DMS153 (cell line): ENCODE measurements at places on chromosomes 1 and 21.

DNA sequence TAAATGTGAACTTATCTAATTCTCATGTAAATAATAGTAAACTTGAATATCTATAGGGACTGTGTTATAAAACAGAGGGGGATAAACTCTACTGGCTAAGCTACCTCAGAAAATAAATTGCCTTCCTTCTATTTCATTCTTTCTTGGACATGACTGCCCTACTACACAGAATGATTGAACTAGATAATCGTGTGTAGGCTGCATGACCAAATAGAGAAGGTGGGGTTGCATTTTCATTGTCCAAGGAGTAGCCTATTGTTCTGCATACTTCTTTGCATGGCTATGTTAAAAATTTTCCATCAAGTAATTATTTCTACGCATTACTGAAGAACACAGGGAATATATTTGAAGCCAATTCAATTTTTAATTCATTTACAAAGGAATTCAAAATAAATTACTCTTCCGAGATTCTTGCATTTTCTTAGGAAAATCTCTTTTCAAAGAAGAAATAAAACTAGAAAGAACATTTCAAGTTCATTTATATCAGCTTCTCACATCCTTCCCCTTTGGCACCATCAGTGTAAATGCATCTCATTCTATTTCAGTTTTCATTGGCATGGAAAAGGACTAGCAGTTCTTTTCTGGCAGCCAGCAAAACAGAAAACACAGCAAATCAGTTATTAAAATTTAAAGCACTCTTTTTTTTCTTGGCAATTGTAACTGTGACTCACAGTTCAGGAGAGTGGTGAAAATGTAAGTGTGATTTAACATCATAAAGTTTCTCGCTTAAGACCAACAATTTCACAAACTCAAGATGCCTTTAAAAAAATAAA lies 714.7 kb downstream of the NCAM2 start:
- DNase-seq: no peak

GRCh38 chr1:227947676-227948492 lies at the start of gene WNT9A:
Gene WNT9A (minus strand): TSS chr1:227947932. CDS start chr1:227947887, 45 bp downstream.
- peak; percentile 32 for DNase-seq

GRCh38 chr1:183898001-183898396 lies 93.1 kb downstream of the RGL1 start:
- no peak for DNase-seq

GRCh38 chr1:170620164-170620563 lies 43.8 kb upstream of the PRRX1 start:
- DNase-seq: no peak

- no peak for DNase-seq
These were observed 125.5 kb upstream of the SERBP1 start for GRCh38 chr1:67555461-67556296.

- no peak for DNase-seq
These were observed 64.9 kb upstream of the FCGR2A start for GRCh38 chr1:161440312-161440894.

- DNase-seq: no peak
These were observed 11.5 kb downstream of the RAP1GAP start for GRCh38 chr1:21657456-21658190.

DNA sequence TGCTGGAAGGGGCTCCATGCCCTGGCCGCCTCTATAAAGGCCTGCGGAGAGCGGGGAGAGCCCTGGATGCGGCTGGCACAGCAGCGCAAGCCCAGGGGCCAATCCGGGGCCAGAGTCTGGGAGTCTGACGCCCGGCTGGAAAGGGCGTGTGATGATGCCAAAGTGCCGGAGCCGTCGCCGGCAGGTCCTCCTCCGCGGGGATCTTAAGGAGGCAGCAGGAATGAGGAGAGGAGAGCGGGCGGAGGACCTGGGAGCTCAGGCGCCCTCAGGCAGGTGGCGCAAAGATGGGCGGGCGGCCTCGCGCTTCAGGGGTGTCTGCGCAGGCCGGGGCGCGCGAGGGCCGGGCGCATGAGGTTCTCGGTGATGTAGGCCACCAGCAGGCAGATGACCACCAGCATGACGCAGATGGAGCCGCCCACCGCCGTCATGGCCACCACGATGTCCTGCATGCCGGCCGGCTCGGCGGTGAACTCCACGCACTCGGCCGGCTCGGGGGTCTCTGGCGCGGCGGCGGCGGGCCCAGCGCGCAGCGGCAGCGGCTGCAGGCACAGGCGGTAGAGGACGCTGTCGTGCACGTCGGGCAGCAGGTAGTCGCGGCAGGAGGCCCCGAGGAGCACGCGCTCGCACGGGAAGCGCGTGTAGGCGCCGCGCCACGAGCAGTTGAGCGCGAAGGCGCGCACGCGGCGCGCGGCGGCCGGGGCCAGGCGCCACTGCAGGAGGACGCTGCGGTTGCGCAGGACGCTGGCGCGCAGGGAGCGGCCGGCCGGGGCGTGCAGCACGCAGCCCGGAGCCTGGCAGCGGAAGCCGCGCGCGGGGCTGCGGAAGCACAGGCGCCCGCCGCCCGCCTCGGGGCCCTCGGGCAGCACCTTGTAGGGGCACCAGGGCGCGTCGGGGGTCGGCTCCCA lies 653 bp downstream of the FNDC10 start:
- no peak for DNase-seq

GRCh38 chr1:119874186-119874585 lies 22.1 kb downstream of the ADAM30 start:
- no peak for DNase-seq

DNA sequence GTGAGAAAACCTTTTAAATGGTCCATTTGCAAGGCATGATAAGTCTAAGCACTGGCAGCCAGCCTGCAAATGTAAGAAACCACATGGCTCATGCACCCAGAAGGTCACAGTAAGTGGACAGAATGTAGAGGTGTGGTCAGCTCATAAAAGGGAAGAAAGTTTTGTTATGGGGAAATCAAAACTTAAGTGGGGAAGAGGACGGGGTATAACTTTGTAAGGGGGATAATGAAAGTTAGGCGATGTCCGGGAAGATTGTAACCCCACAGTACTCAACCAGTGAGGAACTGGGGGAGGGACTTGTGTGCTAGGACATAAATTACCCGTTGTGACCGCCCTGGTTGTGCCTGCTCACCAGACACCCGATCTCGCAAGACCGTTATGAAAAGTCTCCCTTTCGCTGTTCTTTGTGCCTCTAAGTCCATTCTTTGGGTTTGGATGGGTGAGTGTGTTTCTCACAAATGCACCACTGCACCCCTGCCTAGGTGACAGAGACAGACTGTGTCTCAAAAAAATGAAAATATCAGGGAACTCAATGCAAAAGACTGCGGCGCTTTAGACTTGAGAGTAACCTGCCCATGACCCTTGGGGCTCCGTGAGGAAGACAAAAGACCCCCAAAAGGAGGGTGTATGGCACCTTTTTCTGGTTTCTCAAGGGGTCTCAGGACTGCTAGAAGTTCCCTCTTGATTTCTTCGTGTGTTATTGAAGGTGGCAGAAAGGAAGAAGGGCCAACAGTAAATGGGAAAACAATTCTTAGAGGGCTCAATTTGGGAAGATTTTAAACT lies 28.6 kb upstream of the ZNF496 start:
- no peak for DNase-seq

GRCh38 chr1:147292631-147293251 lies 50.3 kb downstream of the CHD1L start:
- DNase-seq: no peak

DNA sequence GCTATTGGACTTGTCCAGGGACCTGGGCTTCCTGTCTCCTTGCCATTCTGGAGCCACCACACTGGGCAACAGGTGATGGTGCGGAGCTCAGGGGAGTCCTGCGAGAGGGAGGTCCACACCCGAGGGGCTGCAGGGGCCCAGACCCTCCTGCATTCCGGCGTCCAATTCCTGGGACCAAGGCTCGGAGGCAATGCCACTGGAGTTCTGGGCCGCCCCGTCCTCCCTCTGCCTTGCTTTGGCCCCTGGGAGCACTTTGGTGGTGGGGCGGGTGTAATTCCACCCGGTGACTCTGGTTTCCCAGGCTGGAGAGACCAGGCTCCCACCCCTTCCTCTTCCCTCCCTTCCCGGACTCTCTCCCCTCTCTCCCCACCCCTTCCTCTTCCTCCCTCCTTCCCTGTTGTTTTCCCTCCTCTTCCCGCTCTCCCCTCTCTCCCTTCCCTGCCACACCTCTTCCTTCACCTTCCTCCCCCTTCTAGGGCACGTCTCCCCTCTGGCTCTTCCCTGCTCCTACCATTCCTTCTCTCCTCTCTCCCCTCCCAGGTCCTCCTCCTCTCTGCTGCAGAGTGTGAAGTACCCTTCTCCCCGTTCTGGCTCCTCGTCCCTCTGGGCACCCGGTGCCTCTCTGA lies 2.0 kb downstream of the PRKCZ start:
- DNase-seq: no peak

GRCh38 chr1:234932511-234933430 lies 195.9 kb downstream of the TOMM20 start:
- DNase-seq: no peak

DNA sequence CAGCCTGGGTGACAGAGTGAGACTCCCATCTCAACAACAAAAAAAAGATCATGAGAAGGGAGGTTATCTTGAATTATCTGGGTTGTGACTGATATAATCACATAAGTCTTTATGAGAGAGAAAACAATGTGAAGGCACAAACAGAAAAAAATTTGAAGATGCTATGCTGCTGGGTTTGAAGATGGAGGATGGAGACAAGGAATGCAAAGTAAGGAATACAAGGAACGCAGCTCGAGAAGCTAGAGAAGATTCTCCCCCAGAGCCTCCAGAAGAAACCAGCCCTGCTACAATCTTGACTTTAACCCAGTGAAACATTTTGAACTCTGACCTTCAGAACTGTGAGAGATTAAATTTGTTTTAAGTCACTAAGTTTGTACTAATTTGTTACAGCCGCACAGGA lies 15.1 kb downstream of the EVI5 start:
- DNase-seq: no peak

- DNase-seq: peak; percentile 18
These were observed 150.3 kb upstream of the SPAG17 start for GRCh38 chr1:118335331-118335732.

DNA sequence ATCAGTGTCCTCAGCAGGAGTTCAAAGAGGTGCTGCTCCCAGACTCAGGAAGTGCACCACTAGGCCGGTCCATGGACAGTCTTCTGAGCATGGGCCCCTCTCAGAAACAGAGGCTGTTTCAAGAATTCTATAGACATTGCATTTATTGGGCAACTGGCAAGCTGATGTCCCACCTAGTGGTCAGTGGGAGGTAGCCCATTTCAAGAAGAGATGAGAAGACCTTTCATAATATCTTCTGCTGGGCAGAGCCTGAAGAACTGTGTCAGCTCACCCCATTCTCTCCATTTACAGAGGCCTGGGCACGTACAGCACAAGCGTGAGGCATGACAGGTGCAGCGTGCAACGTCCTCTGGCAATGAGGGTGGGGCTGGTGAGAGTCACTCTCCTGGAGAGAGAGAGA lies 216.0 kb downstream of the DYRK1A start:
- DNase-seq: no peak

DNA sequence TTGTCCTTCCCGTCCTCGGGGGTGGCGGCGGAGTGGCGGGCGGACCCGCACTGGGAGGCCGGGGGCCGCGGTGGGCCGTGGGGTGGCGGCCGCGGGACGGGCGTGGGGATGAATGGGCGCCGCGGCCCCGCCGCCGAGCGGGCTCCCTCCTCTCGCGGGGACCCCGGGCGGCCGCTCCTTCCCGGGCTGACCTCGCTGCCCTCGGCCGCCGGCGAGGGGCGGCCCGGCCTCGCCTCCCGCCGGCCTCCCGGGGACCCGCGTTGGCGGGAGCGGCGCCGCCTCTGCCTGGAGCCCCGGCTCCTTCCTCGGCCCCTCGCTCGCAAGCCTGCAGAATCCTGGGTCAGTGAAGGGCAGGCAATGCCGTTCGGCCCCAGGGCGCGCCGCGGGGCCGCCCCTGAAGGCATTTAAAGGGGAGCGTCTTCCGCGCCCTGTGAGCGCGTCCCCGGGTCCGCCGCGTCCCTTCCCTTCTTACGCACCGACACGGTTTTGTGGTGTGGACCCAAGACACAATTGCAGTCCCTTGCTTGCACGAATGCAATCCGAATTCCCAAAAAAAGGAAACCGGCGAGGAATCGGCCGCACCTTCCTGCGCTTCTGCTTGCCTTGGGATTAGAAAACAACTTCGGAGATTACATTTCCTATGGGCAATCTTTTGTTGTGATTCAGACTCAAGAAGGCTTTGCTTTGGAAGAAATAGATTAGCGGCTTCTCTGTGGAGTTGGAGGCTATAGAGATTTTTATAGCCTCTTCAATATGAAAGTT lies 776 bp downstream of the ITSN1 start:
- no peak for DNase-seq

DNA sequence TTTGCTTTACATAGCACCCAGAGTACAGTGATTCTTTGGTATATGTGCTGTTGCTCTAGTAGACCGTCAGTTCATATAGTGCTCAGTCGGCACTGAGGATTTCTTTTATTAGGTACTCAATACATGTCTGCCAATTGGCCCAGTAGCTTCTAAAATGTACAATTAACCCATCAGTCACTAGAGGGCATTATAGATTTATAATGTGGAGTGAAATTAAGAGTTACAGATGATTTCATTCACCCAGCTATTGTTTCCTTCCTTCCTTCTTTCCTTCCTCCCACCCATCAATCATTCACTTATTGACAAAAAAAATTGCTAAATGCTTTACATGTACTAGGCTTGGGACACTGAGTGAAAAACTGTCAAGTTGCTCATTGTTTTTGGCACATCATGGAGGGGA lies 263.6 kb upstream of the USP24 start:
- peak; percentile 50 for DNase-seq
